ENCODE measurements at places on chromosomes 2 and 18.
A peak's percentile ranks its signal among the peaks of the same experiment; 100 is the strongest.

GRCh38 chr2:38065502-38066135 lies 10.3 kb downstream of the CYP1B1 start:
- DNase-seq, result no peak

DNA sequence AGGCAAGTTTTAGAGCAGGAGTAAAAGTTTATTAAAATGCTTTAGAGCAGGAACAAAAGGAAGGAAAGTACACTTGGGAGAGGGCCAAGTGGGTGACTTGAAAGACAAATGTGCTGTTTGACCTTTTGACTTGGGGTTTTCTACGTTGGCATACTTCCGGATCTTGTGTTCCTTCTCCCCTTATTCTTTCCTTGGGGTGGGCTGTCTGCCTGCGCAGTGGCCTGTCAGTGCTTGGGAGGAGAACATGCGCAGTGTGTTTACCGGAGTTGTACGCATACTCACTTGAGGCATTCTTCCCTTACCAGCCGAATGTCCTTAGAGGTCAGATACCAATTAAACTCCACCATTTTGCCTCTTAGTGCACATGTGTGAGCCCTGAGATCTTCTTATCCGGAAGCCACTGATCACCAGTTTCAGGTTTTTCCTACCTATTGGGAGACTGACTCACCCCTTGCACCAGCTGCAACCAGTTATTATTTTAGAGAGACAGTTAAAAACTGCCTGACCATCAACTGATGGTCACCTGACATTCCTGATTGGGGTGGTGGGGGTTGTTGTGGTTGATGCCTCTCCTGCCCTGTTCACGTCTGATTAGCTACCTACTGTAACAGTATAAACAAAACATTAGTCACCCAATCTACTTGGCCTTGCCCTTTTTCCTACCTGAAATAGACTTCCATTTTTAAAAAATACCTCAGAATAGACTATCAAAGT lies 67.5 kb downstream of the NYAP2 start:
- DNase-seq, result no peak

- no peak for DNase-seq
Measured at GRCh38 chr2:88603146-88603545, 24.1 kb downstream of the EIF2AK3 start.

DNA sequence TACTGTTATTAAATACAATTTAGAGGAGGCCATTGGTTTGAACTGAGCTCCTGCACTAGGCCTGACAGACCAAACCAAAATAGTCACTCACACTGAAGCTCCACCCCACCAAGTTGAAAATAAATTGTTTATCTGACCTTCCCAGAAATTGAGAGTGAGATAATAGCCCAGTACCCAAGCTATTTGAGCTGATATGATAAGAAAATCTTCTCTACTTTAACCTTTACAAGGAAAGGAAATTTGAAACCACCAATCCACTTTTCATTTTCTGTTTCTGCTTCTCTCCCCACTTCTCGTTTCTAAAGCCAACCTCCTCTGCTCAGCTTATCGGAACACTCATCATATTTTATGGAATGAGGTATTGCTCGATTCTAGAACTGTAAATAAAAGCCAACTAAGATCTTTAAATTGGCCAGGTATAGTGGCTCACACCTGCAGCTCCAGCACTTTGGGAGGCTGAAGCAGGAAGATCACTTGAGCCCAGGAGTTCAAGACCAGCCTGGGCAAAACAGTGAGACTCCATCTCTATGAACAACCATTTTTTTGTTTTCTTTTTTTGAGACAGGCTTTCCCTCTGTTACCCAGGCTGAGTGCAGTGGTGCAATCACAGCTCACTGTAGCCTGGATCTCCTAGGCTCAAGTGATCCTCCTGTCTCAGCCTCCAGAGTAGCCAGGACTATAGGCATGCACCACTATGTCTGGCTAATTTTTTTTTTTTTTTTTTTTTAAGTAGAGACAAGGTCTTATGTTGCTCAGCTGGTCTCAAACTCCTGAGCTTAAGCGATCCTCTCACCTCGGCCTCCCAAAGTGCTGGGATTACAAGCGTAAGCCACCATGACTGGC lies 13.3 kb upstream of the GALM start:
- DNase-seq, result no peak

GRCh38 chr18:50849419-50849821 lies 29.5 kb upstream of the ME2 start:
- DNase-seq, result no peak

- DNase-seq, result no peak
Measured at GRCh38 chr2:97707362-97708047, 5.9 kb upstream of the ZAP70 start.

- DNase-seq, result no peak
Measured at GRCh38 chr2:203412546-203413331, 84.5 kb downstream of the ABI2 start.

DNA sequence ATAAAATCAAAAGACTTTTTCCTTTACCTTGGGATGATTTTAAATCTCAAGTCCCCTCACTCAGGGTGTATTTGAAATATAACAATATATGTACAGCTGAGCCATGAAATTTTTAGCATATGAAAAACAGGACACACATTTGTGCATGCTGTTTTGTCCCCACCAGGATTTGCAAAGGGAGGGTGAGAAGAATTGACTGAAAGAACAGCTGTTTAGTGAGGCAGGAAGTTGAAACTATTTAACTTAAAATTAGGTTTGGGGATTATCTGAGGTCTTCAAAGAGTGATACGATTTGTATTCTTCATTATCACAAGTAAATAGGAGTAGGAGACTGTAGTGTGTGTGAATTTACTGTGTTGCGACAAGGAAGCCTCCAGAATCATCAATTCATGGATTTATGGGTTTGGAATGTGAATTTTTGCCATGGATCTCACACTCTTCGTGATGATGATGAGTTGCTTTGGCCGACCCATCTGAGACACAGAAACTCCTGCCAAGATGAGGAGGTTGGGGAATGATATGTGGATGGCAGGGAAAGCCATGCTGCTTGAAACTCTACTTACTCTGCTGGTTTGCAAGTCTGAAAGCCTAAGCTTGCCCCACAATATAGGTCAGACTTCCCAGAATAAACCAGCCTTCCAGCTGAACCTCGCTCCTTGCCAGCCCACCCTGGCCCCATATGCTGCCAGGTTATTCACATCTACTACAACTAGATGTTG lies 31.0 kb upstream of the SPATS2L start:
- DNase-seq, result no peak

DNA sequence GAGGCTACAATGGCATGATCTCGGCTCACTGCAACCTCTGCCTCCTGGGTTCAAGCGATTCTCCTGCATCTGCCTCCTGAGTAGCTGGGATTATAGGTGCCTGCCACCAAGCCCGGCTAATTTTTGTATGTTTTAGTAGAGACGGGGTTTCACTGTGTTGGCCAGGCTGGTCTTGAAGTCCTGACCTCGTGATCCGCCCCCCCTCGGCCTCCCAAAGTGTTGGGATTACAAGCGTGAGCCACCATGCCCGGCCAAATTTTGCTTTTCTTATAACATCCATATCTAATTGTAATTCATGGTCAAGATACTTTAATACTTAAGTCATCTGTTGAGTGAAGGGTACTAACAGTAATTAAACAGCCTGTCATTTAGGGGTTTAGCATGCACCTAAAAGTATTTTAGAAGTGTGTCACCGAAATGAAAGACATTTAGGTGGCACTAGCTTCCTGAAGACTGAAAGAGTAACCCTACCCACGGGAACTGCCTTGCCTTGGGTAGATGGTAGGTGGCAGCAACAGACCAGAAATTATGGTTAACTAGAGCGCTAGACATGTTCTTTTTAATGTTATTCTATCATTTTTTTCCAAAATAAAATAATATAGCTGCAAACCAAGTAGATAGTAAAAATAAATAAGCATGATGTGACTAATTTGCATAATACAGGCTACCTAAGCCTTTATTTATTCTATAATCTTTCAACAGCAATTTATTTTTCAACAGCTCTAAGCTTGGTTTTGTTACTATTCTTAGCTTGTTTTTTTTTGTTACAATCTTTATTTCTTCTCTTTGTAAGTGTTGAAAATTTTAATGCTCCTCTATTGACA lies 8.6 kb upstream of the ACYP2 start:
- DNase-seq, result peak; percentile 82

DNA sequence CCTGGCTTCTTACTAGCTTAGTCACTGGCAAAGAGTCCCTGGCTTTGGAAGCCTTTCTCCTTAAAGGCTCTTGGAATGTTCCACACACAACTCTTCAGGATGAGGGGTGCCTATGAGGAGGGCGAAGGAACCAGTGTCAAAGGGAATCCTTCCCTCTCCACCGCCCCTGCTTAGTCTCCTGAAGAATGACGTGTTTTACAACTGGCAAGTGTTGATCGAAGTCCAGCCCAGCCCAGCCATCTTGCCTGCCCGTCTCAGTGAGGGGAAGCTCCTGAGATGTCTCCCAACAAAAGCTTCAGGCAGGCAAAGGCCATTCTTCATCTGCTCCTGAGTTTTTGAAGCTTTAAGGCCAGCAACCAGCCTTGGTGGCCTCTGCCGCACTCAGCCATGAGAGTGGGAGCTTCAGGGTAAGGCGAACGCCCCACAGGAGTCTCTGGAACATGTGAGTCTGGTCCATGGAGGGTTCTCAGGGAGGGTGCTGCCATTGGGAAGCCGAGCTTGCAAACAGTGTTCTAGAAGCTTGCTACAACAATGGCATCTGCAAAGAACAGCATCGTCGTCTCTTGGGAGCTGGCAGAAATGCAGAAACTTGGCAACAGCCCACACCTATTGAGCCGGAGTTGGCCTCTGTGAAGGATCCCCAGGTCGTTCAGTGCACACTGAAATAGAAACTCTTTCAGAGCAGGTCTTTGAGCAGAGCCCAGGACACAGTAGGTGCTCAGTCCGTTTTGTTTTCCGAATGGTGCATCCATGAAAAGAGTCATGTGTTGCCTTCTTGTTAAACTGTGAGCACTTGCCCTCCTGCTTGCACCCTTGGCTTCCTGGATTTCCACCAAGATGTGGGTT lies 220.7 kb downstream of the SEPTIN10 start:
- no peak for DNase-seq

DNA sequence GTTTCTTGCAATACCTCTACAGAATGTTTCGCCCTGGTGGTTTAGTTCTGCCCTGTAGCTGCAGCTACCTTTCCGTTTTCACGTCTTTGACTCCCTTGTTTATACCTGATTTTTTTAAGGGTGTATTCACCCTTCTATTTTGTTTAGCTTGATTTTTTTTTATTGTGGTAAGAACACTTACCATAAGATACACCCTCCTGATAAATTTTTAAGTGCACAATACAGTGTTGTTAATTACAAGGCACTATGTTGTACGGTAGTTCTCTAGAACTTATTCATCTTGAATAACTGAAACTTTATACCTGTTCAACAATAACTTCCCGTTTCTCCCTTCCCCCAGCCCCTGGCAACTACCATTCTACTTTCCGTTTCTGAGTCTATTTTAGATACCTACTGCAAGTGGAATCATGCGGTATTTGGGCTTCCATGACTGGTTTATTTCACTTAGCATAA lies 48.9 kb upstream of the NABP1 start:
- DNase-seq, result no peak

DNA sequence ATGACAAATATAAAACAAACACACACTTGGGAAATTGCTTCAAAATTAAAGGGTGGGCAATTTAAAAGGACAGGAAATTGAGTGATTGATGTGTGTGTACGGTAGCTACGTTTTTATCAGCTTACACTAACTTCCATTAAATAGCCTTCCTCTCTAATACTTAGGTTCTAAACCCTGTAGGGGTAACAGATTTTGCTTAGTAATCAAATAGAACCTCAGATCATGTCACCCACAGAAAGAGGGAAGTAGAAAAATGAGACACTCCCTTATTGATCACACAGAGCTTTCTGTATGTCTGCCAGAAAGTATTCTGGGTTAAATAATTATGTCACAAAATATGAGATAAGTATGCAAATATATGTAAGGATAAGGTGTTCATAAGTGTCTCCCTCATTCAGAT lies 93.3 kb downstream of the ICA1L start:
- DNase-seq, result no peak

GRCh38 chr18:5103693-5104092 lies 93.4 kb downstream of the AKAIN1 start:
- no peak for DNase-seq

GRCh38 chr2:241620419-241620769 lies 16.6 kb downstream of the THAP4 start:
- peak; percentile 63 for DNase-seq

GRCh38 chr18:12968619-12969018 lies 20.8 kb downstream of the SEH1L start:
- no peak for DNase-seq

GRCh38 chr2:70946832-70947442 lies 11.2 kb downstream of the ATP6V1B1 start:
- DNase-seq, result peak; percentile 79

- no peak for DNase-seq
Measured at GRCh38 chr2:46999857-47000678, 84.5 kb upstream of the MCFD2 start.

GRCh38 chr2:47601568-47601967 lies 181.4 kb upstream of the MSH6 start:
- no peak for DNase-seq

DNA sequence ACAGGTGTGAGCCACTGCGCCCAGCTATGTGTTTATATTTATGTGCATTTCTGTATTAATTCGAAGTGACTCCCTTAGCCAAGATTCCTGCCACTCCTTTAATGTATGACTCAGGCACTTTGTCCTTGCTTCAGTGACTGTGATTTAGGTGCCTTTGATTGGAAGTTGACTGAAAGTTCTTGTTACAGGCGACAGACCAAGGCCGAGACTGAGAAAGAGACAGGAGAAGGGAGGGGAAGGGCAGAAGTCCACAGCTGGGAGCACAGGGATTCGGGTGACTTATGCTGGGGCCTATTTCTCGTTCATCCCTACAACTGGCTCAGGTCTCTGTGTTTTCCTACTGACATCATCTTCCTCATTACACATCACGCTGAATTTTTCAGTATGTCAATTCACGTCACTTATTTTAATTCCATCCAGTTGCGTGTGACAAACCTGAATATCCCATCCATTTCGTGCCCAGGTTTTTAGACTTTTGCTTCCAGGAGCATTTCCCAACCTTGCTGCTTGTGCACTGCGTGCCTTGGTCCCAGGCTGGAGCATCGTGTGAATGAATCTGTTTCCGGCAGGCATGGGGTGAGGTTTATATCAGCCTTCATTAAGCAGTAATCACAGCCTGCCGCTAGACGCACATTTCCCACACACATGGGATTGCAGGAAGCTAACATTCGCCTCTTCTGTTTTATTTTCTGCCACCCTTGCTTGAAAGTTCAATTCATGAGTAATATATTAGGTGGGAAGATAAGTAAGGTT lies 42.4 kb downstream of the TMEM18 start:
- DNase-seq, result no peak

- peak; percentile 0 for DNase-seq
Measured at GRCh38 chr2:13201924-13202323, 485.2 kb downstream of the TRIB2 start.

- no peak for DNase-seq
Measured at GRCh38 chr18:48902856-48903601, 47.7 kb downstream of the SMAD7 start.

- no peak for DNase-seq
Measured at GRCh38 chr18:55477860-55478581, 110.0 kb downstream of the TCF4 start.

- DNase-seq, result peak; percentile 73
Measured at GRCh38 chr2:208265371-208265800, 669 bp upstream of the PIKFYVE start.
